ENCODE measurements at places on chromosomes 7 and 10. TPM values are rescaled to one million over a fixed set of nuclear protein-coding genes. Genes with fewer than 3 reads are reported as not detected.

Gene KDM7A
- total RNA-seq: 14.2 TPM

Gene PNLIPRP1
- not detected for total RNA-seq

Gene MSS51
- 2.4 TPM for total RNA-seq

Gene CTTNBP2
- 41.1 TPM for total RNA-seq

Gene FOXK1
- 44.2 TPM for total RNA-seq

Gene SLC37A3
- 50.3 TPM for total RNA-seq

Gene TMEM196
- 0.06 TPM for total RNA-seq

Gene NUTM2D
- 9.0 TPM for total RNA-seq

Gene IL15RA
- total RNA-seq: 13.9 TPM

Gene PCLO
- total RNA-seq: 12.0 TPM

Gene METTL27
- total RNA-seq: 19.3 TPM

Gene MBL2
- not detected for total RNA-seq

Gene PMS2
- 21.6 TPM for total RNA-seq

Gene CDC14C
- not detected for total RNA-seq

Gene TFR2
- total RNA-seq: 0.79 TPM

Gene COL13A1
- 5.2 TPM for total RNA-seq

Gene CC2D2B
- 2.5 TPM for total RNA-seq

Gene ZPBP
- total RNA-seq: 0.22 TPM

Gene GPC2
- total RNA-seq: 1.8 TPM

Gene CTAGE8
- total RNA-seq: 4.3 TPM

Gene SPDYE11
- total RNA-seq: not detected

Gene SMO
- 13.2 TPM for total RNA-seq

Gene FAM25C
- not detected for total RNA-seq

Gene C7orf33
- total RNA-seq: not detected

Measured in kidney (tissue), 22 donors.